ENCODE measurements at places on chromosomes 6 and 20.

- DNase-seq: no peak
Observed at GRCh38 chr6:37535759-37536490, 36.2 kb upstream of the CCDC167 start.

GRCh38 chr6:110523451-110524021, 47.1 kb upstream of the SLC22A16 start:
- DNase-seq: no peak

DNA sequence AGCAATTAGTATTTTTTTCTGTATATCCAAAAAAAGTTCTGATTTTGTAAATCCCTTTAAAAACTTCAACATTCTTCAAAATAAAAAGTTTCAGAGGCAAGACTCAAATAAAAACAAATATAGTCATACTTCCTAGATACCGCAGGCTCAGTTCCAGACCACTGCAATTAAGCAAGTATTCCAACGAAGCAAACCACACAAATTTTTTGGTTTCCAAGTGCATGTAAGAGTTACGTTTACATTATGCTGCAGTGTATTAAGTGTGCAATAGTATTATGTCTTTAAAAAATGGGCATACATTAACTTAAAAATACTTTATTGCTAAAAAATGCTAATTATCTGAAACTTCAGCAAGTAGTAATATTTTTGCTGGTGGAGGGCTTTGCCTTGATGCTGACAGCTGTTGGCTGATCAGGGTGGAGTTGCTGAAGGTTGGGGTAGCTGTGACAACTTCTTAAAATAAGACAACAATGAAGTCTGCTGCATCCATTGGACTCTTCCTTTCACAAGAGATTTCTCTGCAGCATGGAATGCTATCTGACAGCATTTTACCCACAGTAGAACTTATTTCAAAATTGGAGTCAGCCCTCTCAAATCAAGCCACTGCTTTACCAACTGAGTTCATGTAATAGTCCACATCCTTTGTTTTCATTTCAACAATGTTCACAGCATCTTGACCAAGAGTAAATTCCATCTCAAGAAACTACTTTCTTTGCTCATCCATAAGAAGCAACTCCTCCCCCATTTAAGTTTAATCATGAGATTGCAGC, 46.0 kb downstream of the PHIP start:
- DNase-seq: no peak

- no peak for DNase-seq
Observed at GRCh38 chr6:107221519-107221918, 106.2 kb upstream of the BEND3 start.

- no peak for DNase-seq
Observed at GRCh38 chr6:27980111-27980510, 23.1 kb downstream of the OR2B6 start.
